ENCODE measurements at places on chromosomes 4 and X.

- no peak for DNase-seq
Observed at GRCh38 chrX:4627414-4627813, 914.0 kb upstream of the PRKX start.

- DNase-seq: no peak
Observed at GRCh38 chr4:124641715-124642381, 70.7 kb downstream of the ANKRD50 start.

DNA sequence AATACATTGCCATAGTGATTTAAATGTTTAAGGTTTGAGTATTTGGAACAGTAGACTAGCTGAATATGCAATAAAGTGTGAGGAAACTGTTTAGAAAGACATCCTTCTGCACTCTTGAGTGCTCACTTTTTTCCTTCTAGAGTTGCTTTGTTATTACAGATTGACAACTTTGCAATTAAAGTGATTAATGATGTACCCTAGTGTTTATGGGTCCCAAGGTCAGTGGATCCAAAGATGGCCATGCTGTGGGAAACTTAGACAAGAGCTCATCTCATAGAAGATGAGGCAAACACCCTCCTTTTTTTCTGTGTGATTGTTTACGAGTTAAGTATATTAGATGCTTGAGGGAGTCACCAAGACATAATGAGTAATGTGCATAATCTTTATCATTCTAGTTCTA is 118.8 kb downstream of the PDLIM5 start:
- no peak for DNase-seq

- DNase-seq: no peak
Observed at GRCh38 chrX:14875624-14876023, 2.4 kb downstream of the MOSPD2 start.

DNA sequence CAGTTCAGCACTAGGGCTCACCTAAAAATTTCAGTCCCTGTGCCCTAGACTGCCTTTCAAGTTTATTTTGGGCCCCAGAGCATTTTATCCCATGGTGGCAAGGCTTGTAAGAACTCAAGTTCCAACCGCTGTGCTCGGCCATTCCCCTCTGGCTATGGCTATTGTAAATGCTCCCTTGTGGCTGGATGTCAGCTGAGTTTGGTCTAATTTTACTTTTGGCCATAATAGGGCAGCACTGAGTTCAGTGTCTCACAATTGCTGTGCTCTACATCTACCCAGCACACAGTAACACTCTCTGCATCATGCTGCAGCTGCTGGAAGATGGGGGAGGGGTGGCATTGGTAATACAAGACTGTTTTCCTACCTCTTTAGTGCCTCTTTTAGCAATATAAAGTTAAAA is 210.8 kb upstream of the IRS4 start:
- no peak for DNase-seq

DNA sequence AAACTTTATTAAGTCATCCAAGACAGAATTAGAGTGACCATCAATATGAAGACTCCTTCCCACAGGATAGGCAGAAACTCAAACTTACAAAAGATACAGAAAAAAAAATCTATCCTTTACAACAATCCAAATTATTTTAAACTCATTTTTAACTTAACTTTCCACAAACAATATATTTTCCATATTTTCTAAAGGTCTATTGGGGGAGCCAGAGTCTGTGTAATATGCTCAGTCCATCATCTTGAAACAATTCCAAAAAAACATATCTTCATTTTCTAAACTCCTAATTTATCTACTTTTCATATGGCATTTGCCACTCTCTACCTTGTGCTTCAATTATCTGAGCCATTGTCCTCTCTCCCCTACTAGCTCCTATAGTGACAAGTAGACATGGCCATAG is 378.1 kb downstream of the PDGFC start:
- no peak for DNase-seq

GRCh38 chr4:172874944-172875343 is 293.7 kb upstream of the GALNT7 start:
- DNase-seq: no peak

DNA sequence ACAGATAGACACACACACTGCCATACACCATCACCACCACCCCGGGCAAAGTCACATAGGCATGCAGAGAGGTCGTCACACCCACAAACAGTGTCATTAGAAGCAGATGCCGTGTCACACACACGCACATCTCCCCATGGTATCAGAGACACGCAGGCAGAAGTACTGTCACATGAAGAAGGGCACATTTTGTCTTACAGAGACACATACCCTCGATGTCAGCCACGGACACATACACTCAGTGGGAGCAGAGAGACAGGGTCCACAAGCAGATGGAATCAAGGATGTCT is 3.3 kb downstream of the NALF2 start:
- no peak for DNase-seq

DNA sequence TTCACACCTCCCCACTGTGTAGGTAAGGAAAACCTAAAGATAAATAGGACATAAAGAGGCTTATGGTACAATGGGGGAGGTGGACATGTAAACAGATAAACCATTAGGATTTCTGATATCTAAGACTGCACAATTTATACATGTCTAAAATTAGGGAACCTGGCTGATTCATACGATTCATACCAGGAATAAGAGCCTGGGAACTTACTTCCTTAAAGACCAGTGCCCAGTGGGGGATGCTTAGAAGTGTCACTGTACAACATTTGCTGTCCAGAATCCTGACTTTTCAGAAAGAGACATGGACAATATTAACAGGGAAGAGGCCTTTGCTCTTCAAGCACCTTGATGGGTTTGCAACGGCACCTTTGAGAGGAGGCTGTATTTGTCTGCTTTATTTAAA is 116.8 kb upstream of the KIT start:
- DNase-seq: no peak

GRCh38 chrX:129762448-129762847 is 17.3 kb upstream of the SASH3 start:
- no peak for DNase-seq

- no peak for DNase-seq
Observed at GRCh38 chr4:16537926-16538325, 311.7 kb upstream of the TAPT1 start.

DNA sequence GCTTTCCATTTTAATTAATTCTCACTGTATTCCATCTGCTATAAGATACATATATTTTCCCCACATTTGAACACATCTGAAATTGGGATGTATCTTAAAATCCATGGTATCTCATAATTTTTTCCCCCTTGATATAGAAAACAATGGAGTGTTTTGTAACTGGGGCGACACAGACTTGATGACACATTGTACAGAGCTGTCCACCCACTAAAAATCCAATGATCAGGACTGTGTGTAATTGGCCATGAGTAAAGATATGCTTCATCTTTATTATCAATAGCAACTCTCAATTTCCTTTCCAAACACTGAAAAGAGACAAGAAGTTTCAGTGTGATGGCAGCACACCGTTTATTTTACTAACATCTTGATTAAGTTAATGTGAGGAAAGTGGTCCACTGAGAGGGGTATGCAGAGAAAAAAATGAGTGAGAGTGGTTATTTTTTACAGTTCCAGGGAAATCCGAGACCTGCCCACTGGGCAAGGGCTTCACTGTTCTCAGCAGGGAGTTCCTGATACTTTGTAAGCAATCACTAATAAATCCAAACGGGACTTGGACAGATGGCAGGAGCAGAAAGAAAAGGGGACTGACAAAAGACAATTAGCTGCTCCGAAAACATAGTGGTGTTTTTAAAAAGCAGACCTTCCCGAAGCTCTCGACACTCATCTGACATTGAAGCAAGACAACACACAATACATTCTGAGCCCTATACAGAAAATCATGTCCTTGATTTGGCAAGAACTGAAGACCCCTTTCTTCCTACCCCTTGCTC is 149.4 kb downstream of the TSPAN5 start:
- DNase-seq: no peak

- DNase-seq: no peak
Observed at GRCh38 chr4:13705521-13706041, 78.1 kb upstream of the BOD1L1 start.

- DNase-seq: no peak
Observed at GRCh38 chr4:155582041-155582440, 84.6 kb upstream of the GUCY1A1 start.

DNA sequence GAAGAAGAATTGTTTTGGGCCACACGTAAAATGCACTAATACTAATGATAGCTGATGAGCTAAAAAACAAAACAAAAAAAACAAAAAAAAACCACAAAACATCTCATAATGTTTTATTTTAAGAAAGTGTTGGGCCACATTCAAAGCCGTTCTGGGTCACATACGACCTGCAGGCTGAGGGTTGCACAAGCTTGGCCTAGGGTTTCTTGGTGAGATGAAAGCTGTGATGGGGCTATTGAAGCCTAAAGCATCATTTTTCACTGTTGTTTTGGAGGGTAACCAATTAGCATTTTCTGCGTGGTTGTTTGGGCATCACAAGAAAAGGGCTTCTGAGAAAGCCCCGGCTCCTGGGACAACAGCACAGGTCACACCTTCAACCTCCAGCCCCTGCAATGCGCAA is 42.5 kb upstream of the ZNF157 start:
- DNase-seq: no peak

DNA sequence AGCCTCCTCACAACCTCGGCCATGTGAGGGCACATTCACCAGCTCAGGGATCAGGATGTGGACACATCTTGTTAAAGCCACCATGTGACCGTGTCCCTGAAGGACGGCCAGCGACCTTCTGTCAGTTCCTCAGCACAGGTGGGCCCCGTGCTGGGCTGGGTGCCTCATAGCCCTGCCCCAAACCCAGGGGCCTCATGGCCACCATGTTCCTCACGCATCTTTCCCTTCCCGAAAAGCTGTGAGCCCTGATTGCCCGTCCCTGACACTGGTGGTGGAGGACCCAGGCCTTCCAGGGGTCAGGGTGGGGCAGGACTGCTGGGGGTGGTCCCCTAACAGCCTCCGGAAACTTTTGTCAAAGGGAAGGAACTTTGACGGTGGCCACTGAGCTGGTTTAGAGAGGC is 60.1 kb upstream of the ADRA2C start:
- no peak for DNase-seq

DNA sequence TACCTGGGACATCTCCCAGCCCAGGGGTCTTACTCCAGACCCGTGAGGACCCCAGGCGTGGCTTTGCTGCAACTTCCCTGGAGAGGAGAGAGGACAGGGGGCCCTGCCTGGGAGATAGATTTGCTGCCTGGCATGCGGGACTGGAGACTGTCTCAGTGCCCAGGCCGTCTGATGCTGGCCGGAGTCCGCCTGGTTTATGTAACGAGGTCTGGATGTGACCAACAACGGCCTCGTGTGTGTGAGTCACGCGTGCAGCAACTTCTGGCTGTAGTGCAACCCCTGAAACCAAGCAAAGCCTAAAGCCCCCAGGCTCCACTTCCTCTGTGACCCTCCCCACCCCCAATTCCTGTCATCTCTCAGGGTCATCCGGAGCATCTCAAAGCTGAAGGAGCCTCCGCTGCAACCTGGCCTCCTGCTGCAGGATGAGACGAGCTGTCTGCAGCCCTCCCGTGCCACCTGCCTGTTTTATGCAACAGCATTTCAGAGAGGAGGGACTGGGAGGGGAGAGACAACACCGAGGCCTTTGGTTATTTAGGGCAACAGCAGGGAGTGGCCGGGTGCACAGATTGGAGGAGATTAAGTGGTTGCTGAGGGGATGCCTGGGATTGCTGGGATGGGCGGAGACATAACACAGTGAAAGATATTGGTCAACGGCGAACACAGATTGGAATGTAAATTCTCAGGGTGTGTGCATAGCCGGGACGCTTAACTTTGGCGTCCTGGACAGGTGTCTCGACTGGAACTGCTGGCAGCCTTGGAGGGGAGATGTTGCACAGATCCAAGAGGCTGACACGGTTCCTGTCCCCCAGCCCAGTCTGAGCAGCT is 16.0 kb downstream of the XG start:
- no peak for DNase-seq

- DNase-seq: no peak
Observed at GRCh38 chr4:183635321-183635720, 23.7 kb downstream of the RWDD4 start.

DNA sequence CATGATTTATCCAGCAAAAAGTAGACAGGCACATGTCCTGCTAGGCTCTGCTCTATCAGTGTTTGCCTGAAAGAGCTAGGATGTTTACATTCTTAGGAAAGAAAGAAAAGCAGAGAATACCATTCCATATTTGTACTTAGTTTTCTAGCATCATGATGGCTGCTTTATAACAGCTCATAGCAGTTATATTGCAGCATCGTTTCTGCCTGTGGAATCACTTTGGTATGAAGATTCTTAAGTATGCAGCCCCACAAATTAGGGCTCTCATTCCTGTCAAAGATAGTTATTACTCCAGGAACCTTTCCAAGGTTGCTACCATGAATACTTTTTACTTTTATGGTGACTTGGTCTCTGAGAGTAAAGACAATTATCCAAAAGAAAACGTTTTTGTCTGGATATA is 119.0 kb upstream of the MYOZ2 start:
- DNase-seq: no peak

DNA sequence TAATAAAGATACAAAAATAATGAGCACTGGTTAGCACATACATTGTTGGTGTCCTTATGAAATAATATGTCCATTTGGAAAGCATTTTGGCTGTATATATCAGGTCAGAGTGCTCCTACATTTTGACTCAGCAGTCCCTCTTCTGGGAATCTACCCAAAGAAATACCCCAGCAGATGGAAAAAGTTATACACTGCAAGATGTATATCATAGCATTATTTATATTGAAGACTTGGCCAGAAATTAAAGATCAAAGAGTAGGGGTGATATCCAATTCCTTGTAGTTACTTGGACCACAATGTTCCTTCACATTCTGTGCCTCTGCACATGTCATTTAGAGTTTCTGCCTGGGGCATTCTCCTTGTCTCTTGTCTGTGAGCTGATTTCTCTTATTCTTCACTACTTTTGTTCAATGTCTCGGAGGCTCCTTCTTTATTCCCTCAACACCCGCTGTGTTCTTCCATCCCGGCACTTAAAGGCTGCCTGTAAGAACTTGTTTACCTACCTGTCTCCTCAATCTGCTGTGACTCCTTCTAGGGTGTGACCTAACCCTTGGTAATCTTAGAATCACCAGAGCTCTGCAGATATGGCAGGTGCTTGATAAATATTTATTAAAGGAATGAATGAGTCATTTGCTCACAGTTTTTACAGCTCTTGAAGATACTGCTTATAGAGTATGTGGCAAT is 3.1 kb upstream of the TSPAN5 start:
- no peak for DNase-seq

DNA sequence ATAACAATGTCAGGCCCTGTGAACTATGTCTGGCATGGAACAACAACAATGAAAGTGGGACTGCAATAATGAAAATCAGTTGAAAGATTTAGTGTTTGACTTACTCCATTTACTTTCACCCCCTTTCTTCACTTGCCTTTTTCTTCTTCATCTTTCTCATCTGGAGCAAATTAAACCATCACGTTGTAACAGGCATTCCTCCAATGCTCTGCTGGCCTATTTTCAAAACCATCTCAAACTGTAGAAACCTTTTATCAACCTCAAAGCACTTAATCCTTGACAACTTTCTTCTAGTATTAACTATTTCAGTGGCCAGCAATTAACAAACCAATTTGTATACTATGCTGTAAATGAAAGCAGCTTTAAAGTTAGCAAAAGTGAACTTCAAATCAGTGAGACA is 8.3 kb downstream of the KLHL13 start:
- DNase-seq: no peak

All from thoracic aorta (tissue), 2 donors.